MV-4-11 (cell line): ENCODE measurements at places on chromosomes 12 and 14.
A peak's percentile ranks its signal among the peaks of the same experiment; 100 is the strongest.

- DNase-seq, result no peak
Measured at GRCh38 chr12:63308671-63309070, 157.7 kb upstream of the AVPR1A start.

DNA sequence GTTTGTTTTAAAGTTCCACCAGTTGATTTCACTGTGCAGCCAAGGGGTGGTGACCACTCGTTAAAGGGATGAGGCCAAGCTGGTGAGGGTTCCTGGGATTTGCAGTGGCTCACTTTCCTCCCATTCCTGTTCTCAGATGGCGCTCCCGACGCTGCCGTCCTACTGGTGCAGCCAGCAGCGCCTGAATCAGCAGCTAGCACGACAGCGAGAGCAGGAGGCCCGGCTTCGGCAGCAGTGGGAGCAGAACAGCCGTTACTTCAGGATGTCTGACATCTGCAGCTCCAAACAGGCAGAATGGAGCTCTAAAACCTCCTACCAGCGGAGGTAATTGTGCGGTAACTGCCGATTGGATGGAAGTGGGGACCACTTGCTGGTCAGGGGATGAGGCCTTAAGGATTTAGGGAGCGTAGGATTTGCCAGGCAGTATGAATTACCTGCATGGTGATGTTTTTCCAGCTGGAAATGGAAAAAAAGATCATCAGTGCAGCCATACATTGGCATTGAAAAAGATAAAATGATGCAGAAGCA lies 2.9 kb downstream of the TCHP start:
- DNase-seq, result no peak

DNA sequence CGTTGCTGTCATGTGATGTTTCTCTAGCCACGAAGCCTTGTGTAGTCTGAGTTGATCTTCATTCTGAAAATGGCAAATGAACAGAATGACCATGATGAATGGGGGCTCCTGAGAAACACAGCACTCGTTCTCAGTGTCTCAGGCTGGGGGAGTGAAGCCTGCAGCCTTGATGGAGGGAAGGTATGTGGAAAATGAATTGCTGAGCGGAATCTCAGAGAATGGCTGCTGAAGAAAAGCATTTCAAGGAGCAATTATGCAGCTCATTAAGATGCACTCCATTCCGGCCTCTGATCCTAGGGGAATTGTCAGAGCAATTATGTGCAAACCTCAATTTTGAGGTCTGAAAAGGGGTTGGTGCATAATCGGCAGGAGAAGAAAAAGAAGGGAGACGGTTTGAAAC lies 167.1 kb downstream of the CHST11 start:
- DNase-seq, result no peak

DNA sequence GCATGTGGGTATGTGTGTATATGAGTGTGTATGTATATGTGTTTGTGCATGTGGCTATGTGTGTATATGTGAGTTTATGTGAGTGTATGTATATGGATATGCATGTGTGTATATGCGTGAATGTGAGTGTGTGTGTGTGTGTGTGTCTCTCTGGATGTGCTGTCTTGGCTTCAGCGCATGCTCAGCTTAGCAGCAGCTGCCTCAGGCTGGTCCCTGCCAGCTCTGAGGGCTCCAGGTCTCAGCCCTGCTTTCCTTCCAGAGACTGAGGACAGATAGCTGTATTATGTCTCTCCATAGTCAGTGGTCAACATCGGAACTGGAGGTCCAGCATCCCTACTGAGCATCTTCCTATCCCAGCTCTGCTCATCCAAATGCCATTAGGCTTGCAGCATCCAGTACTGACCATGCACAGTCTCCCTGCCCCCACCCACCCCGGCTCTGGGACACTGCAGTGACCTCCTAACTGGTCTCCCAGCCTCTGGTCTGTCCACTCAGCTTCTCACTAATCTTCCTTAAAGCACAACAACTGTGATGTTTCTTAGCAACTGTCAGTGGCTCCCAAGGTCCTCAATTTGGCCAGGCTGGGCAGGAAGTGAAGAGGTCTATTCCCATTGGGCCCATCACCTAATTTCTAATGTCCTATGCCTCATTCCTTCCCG lies 22.8 kb downstream of the FAIM2 start:
- DNase-seq, result no peak

DNA sequence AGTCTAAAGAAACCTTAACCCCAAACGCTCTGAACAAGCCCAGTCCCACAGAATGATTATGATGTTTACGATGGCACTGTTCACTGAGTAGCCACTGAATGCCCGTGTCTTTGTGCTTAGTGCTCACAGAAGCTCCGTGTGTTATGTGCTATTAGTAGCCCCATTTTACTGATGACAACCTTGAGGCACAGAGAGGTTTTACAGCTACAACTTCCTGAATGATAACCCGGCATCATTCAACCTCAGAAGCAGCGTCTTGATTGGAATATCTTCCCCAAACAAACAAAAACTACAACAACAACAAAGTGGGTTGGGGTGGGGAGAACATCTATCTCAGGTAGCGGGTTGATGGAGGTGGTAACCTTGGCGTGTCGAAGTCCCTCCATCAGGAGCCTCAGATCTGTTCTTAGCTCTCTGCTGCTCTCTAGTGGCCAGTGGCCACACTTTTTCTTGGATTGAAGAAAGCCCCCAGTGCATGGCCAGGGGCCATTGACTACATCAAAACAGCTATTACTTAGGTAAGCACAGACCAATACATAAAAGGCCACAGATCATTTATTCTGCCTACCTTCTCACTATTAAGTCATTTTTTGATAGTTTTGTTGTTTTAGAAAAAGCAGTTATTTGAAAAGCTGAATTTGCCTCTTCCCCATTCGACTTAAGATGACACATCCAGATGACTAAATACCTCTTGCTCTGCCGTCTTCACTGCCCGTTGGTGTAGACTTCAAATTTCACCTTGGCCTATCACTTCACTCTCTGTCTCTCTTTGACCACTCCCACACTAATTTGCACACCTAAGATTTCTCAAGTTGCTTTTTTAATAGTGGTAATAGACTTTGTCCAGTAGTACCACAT lies 376.9 kb downstream of the GALC start:
- DNase-seq, result peak; percentile 65

GRCh38 chr12:93060666-93061472 lies 131.8 kb upstream of the EEA1 start:
- peak; percentile 38 for DNase-seq

- no peak for DNase-seq
Measured at GRCh38 chr12:90593596-90594295, 361.2 kb downstream of the CCER1 start.
